ENCODE measurements at places on chromosomes 2 and 18.

- no peak for DNase-seq
Measured at GRCh38 chr2:161981679-161982250, 92.2 kb downstream of the DPP4 start.

DNA sequence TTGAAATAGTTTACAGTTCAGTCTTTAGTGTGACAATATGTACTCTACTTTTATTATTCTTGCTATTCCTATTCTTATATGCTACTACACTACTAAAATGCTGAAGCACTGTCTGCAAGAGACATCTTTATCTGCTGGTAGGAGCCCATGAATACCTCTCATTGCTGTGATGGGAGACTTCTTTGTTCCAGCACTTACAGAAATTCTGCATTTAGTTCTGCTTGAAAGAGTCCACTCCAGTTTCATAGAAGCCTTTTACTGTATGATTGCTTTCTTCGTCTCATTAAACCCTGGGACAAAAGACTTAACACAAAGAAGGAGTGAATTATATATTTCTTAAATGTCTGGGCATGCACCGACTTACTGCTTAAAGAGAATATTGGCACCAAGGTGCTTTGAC, 272.7 kb downstream of the CD226 start:
- DNase-seq, result no peak

- no peak for DNase-seq
Measured at GRCh38 chr2:129587426-129588064, 391.9 kb upstream of the RAB6C start.

DNA sequence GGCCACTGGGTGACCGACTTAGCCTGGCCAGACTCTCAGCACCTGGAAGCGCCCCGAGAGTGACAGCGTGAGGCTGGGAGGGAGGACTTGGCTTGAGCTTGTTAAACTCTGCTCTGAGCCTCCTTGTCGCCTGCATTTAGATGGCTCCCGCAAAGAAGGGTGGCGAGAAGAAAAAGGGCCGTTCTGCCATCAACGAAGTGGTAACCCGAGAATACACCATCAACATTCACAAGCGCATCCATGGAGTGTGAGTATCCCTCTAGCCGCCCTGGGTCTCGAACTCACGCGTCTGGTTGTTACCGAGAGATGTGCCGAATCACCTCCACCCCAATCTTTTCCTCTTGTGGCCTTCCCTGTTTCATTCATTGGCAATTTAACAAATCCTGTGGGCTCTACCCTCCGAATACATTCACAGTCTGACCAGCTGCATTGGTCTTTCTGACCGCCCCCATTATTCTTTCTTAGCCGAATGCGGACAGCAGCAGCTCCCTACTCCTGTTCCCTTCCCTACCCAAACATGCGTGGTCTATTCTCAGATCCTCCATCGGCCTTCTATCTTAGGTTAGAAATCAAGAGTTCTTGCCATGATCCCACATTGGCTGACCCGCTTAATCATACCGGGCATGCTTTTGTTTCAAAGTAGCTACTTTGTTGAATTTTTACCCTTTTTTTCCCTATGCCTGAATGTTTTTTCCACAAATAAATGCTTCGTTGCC, 631 bp downstream of the RPL31 start:
- DNase-seq, result peak; percentile 20

DNA sequence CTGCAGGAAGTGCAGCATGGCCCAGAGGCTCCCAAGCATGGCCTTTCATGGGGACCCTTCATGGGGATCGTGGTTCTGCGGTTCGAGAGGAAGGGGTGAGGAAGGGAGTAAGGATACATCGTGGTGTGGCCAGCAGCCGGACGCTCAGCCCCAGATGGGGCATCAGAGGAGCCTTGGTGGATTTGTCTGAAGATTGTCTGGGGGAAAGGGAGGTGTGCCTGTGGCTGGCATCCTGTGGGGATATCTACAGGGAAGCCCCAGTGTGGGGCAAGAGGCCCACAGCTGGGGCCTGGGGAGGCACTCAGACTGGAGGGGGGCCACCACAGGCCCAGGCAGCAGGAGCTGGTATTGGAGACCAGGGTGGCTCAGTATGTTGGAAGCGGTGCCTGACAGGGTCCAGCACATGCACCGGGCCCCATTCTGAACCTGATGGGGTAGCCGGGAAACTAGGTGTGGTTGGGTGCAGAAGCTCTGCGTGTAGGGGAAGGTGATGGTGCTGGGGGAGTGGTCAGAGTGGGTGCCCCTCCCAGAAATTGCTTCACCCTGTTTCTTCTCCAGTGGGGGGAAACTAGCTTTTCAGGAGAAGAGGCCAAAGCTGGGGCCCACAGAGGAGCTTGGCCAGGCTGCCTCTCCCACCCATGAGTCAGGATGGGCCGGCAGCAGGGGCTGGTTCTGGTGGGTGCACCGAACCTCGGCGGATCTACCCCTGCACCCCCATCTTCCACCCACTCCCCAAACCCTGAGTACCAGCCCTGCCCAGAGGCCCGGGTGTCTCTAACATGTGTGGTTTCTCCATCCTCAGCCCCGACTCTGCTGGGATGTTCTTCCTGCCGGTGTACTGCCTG, 274.4 kb upstream of the HDAC4 start:
- DNase-seq, result no peak

- DNase-seq, result no peak
Measured at GRCh38 chr2:4528246-4528645, 824.9 kb downstream of the DCDC2C start.

GRCh38 chr2:145841973-145842372, 1322.1 kb upstream of the ZEB2 start:
- no peak for DNase-seq

DNA sequence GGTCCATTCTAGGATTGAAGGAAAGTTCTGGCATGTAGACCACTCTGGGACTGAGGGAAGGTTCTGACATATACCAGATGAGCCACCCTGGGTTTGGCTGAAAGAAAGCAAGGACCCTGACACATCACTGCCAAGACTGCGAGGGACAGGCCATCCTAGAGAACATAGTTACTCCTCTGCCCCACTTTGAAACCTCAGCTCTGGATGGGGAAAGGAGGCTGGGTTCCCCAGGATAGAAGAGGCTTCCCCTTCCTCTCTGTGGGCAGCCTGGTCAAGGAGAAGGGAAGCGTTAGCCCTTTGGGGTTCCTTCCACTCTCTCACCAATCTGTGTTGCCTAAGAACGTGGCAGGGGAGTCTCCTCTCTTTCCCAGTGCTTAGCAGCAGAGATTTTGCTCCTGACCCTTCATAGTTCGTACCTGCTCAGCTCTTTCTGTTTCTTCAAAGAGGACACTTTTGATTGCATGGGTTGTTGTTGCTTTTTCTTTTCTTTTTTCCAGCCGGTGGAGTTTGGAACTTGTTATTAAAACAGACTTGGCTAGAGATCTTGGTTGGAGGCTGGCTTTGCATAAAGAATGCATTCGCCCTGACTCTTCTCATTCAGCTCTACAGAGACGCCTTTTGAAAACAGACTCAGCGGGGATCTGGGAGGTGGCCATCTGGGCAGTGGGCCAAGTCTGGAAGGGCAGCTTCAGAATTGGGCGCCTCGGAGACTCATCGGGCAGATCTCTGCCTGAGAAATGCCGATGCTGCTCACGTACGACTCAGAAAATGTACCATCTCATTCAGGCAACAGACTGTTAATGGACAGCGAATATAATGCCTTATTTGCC, 166.1 kb downstream of the CLIP4 start:
- DNase-seq, result no peak
